NK-92 treated with Interleukin-12 subunit alpha and Interleukin-12 subunit beta, amount 100 ng/mL, for 24 hours (cell line): ENCODE measurements at places on chromosomes 16 and 17.

DNA sequence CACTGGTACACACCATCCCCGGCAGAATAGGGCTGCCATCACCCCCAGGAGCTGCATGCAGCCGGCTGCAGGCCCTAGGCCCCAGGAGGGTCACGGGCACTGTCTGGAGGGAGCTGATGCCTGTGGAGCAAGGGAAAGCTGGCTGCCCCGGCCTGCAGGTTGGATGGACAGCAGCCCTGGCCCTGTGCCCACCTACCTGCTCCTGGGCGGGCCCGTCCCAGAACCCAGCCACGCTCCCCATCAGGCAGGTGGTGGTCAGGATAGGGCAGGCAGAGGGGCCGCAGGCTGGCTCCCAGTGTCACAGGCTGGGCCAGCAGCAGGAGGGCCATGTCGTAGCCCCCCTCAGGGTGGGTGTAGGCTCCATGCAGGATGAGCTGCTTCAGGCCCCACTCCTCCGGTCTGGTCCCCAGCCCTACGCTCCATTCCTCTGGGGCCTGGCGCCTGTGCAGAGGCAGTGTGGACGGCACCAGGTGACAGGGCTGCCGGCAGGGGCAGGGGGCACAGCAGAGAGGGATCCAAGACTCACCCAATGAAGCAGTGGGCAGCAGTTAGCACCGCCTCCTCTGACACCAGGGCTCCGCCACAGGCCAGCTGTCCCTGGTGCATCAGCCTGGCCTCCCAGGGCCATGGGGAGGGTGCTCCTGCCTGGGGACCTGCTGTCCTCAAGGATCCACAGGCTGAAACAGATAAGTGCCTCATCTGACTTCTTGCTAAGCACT lies 4.0 kb downstream of the PRSS53 start:
- no peak for DNase-seq

DNA sequence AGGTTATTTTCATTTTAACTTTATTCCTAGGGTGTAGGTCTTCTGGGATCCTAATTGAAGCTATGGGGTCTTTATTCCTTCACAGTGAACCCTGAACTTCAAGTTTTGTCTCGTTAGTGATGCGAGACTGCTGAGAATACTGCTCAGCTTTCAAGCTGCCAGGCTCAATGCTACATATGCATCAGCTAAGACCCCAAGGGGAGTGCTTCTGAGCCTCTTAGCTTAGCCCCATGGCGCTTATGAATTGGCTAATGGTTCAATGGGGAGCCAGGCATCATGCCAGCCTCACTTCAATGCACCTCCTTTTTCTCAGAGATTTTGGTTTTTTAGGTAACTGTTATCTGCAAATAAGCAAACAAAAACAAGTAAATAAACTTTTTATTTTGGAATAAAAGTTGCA lies 94.1 kb upstream of the SIAH1 start:
- DNase-seq, result no peak

DNA sequence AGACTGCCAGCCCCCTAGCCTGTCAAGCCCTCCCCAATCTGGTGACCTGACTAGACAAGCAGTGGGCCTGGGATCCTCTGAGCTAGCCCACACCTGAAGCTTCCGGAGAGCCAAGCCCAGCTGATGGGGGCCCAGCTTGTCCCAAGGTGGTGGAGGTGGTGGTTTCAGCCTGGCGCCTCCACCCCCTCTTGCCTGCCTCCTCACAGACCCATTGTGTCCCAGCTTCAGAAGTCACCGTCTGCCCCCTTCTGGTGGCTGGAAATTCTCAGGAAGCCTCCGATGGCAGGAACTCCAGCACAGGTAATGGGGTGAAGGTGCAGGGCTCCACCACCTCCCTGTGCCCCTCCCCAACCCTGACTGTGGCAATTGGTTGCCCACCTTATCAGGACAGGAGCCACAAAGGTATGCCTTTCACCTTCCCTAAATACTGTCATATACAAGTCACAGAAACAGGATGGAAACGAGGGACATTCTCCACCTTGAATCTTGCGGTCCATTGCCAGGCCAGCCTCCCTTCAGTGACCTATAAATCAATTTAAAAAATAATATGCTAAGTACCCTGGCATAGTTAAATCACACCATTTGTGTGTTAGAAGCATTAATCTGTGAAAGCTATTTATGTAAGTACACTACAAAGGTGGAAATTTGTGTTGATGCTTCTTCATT lies 66.0 kb upstream of the ZNF423 start:
- peak; percentile 23 for DNase-seq

DNA sequence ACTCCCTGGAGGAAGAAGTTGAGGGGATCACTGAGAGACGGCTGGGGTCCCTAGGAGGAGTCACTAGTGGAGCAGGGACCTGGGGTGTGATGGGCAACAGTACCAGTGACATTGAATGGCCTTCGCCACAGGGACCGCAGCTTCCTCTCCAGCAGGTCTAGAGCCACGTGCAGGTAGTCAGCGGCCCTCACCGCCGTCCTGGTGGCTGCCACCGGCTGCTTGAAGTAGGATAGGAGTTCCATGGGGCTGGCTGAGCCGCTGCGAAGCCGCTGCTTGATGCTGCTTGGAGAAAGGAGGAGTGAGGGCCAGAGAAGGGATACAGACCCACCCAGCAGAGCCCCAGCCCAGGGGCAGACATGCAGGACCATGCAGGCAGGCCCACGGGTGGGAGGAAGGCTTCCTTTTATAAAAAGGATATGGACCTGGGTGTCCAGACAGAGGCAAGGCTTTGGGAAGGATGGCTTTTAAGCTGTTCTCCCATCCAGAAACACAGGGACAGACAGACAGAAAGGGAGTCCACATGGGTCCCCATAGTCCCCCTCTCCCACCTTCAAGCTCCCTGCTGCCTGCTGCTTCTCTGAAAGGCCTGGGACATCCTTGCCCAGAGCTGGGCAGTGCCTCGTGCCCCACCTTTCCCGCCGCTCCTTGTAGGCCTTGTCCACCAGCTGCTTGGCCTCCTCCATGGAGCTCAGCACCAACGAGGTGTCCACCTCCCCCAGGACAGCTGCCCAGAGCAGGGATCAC lies 827 bp downstream of the MPO start:
- DNase-seq, result no peak

DNA sequence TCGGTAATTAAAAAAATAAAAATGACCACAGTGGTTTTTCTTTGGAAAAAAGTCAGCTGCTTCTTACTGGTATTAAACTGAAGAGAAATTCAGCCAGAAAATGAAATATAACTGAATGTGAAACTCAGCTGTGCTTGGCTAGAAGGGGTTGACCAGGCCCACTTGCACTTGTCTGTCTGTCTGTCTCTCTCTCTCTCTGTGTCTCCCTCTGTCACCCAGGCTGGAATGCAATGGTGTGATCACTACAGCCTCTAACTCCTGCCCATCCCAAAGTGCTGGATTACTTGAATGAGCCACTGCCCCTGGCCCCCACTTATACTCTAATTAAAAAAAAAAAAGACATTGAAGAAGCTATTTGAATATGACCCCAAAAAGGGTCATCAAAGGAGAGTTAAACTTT lies 17.3 kb upstream of the AKAP1 start:
- DNase-seq, result no peak

GRCh38 chr16:86375364-86375763 lies 135.0 kb upstream of the FOXF1 start:
- DNase-seq, result no peak

GRCh38 chr17:29791336-29792080 lies 138.5 kb downstream of the SSH2 start:
- DNase-seq, result no peak

GRCh38 chr17:74514632-74515334 lies 16.5 kb downstream of the CD300LB start:
- no peak for DNase-seq

DNA sequence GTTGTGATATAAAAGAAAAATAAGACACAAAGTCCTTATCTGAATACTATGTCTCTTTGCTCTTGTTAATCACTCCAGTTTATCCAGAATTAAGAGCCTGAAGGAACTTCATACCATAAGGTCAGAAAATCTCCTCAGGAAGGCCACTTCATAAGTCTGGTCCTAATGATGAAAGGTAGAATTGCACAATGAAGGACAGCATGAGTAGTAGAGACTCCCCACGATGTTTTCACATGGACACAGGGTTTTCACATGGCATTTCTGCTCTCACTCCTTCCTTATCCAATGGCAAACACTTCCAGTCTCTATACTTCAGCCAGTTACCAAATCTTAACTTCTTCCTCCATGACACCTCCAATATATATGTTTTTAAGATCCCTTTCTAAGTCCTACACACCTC lies 10.2 kb upstream of the C17orf78 start:
- DNase-seq, result no peak

DNA sequence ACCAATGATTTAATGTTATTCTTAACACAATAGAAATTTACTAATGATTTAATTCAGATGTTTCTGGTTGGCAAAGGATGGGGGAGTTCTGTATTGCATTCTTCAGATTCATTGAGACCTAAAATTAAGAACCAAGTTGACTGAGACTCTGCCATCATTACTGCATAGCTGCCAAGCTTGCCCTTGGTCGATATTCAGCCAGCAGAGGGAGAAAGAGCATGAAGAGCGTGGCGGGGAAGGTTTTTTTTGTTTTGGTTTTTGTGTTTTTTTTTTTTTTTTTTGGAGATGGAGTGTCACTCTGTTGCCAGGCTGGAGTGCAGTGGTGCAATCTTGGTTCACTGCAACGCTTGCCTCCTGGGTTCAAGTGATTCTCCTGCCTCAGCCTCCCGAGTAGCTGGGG lies 659.4 kb upstream of the EEF2KMT start:
- no peak for DNase-seq

DNA sequence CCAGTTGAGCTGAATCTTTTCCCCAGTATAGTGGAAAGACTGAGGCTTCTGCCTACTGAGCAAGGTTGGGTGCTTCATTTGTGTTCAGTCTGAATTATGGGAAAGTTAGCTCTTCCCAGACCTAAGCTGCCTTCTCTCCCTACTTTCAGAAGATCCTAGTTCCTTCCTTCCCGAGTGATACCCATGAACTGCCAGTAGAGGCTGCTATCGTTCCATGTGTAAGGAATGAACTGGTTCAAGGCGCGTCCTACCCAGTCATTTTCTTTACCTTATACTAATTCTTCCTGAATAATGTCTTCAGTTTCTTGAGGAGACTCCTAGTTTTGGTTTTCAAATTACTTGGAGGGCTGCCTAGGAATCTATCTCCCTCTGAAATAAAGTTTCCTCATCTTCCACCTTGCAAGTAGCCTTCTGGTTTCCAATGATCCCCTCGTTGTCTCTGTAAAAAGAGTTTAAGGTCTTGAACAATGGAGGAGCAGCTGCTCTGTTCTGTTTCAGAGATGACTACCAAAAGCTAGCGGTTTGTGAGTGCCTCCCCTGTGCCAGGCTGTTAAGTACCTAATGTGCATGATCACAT lies 934 bp upstream of the AOC2 start:
- DNase-seq, result no peak

DNA sequence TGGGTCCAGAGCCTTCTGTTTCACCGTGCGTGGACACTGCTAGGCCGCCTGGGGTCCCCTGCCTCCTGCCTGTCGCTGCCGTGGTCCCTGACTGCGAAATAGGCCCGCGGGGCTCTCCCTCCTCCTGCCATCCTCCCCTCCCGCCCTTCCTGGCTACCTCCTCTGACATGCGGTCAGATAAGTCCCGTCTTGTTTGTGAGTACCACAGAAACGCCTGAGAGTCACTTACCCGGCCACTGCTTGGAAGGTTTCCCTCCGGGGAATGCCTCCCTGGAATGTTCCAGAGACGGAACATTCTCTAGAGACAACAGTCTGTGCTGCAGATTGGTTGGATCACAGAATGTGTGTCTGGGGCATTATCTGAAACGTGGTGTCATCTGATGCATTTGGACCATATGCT lies 22.7 kb downstream of the CIBAR2 start:
- DNase-seq, result no peak

GRCh38 chr16:71722801-71723536 lies 1.5 kb downstream of the PHLPP2 start:
- DNase-seq, result peak; percentile 14

GRCh38 chr17:43601280-43602039 lies 55.3 kb upstream of the ETV4 start:
- no peak for DNase-seq

DNA sequence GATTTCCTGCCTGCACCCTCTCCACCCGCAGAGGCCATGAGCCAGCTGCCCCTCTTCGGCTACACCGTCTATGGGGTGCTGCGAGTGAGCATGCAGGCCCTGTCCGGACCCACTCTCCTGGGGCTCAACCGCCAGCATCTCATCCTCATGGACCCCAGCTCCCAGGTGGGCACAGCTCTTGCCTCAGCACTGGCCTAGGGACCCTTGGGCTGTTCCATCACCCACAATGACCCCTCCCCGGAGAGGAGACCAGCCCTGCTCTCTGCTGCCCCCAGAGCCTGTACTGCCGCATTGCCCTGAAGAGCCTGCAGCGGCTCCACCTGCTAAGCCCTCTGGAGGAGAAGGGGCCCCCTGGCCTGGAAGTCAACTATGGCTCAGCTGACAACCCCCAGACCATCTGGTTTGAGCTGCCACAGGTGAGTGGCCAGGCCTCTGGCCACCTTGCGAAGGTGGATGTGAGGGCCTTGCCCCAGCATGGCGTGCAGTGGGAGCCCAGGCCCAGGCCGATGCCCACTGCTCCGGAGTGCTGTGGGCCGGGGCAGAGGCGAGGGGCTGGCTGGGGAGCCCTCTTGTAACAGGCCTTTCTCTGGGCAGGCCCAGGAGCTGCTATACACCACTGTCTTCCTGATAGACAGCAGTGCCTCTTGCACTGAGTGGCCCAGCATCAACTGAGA lies 7.3 kb upstream of the SMIM5 start:
- DNase-seq, result no peak

- DNase-seq, result no peak
Observed at GRCh38 chr17:38613981-38614779, 8.4 kb upstream of the SRCIN1 start.

GRCh38 chr17:8734876-8735275 lies 9.8 kb downstream of the CCDC42 start:
- no peak for DNase-seq

- DNase-seq, result no peak
Observed at GRCh38 chr17:2267354-2267753, 36.2 kb downstream of the SMG6 start.

- DNase-seq, result no peak
Observed at GRCh38 chr16:54933281-54934011, 2.8 kb downstream of the IRX5 start.

GRCh38 chr16:85270374-85270773 lies 158.1 kb upstream of the CIBAR2 start:
- DNase-seq, result no peak

DNA sequence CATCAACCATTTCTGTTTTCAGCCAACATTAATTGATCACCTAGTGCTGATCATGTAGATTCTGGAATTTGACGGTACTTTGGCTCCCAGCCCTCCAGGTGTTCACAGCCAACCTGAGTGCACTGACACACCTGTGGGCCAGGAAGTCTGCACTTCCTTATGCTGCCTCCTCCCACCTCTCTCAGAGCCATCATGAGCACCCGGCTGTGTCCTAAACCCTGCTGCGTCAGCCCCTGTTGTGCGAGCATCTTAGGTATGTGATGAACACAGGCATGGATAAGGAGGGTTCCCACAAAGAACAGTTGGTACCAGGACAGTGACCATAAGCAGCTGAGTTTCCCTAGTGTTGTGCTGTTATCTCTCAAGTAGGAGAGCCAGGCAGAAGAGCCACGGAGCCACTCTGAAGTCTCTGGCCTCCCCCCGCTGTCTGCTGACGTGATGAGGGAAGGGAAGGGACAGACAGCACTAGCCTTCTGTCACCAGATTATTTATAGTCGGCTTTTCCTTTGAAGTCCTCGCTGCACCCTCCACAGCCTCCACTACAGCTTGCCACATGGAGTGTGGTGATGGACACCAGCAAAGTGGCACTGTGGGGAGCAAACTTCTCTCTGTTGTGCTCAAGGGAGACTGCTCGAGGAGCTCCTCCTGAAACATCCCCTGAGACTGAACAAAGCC lies 162.8 kb upstream of the ANKFN1 start:
- no peak for DNase-seq

- no peak for DNase-seq
Observed at GRCh38 chr16:80023865-80024264, 423.3 kb upstream of the MAF start.
